ENCODE measurements at places on chromosomes 5 and 9.
A peak's percentile ranks its signal among the peaks of the same experiment; 100 is the strongest.

DNA sequence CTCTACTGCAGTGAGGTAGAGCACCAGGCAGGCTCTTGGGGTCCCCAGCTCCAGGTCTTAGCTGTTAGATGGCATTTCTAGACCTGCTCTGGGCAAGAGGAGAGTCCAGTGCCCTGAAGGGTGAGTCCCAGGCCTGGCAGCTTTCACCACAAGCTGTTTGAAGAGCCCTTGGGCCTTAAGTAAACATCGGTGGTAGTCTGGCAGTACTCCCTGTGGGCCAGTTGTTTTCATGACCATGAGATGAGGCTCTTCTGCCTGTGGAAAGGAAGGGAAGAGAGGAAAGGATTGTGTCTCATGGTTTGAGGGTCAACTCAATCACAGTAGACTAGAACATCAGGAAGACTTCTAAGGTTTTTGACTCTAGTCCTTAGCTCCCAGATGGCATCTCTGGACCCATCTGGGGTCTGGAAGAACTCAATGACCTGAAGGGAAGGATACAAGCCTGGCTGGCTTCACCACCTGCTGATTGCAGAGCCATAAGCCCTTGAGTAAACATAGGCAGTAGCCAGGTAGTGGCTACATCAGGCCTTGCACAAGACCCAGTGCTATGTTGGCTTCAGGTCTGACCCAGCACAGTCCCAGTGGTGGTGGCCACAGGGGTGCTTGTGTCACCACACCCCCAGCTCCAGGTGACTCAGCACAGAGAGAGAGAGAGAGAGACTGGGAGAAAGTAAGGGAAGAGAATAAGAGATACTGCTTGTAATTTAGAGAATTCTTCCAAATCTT, 114.3 kb upstream of the PCSK5 start:
- no peak for DNase-seq

DNA sequence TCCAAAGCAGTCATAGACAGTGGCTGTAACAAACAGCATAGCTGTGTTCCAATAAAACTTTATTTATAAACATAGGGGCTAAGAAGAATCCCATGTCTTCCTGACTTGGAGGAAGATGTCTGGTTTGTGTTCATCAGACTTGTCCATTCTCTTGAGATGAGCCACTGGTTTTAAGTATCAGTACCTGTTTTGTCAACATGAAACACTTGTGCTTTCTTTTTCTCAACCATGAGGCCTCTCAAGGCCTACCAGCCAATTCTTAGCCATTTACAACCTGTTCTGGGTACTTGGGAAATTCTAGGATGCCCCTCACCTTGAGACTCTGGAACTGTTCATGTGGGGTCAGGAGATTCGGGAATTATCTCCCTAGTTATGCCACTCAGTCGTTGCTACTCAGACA, 154.3 kb upstream of the PPP1R2B start:
- no peak for DNase-seq

DNA sequence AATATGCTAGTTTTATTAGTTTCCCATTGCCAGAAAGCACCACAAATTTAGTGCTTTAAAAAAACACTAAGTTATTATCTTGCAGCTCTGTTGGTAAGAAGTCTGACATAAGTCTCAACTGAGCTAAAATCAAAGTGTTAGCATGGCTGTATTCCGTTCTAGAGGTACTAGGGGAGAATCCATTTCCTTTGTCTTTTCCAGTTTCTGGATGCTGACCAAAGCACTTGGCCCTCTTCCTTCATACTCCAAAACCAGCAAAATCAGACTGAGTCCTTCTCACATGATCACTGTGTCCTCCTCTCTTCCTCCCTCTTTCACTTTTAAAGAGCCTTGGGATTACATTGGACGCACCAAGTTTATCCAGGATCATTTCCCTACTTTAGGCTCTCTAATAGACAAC, 9.5 kb downstream of the CDH18 start:
- no peak for DNase-seq

- no peak for DNase-seq
These were observed 227.7 kb downstream of the SMARCA2 start for GRCh38 chr9:2242831-2243330.

DNA sequence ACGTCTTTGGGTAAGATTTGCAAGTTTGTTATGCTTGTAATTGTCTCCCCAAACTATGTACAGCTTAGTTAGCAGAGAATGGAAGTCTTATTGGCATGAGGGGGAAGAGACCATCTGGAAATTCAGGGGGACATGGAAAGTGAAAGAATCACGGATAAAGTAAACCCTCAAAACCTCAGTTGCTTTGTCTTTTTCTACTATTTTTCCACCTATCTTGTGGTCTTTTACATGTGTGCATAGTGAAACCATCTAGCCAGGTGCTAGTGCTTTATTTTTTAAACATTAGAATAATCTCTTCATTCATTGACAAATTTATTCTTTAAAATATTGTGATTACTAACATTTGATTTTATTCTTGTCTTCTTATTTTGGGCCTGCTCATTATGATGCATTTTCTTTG, 441.1 kb upstream of the RORB start:
- no peak for DNase-seq

GRCh38 chr5:133967698-133968203, 674 bp downstream of the C5orf15 start:
- no peak for DNase-seq

GRCh38 chr9:101440714-101441230, 5.2 kb upstream of the ALDOB start:
- no peak for DNase-seq

DNA sequence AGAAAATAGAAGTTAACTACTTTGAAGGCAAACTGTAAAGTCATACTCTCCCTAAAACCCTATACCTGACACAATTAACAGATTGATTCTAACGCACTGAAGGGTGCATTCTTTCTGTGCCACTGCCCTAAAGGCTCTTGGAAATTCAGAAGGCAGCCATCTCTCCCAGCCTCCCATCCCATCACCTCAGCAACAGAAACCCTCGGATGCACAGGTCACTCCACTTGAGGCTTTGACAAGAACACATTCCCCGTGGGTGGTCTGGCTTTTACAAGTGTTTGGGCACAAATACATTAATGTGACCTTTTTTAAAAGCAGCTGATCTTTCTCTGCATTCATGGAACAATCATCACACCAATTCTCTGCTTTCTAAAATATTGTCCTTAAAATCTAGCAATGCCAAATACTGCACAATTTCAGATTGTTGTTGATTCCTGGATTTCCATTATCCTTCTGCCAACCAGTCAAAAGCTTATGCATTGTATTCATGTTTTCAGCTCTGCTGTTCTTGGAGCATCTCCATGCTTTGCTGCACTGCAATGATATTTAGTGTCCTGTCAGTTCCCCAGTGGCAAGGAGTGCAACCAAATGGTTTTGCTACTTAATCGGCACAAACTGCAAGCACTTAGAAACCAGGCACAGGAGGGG, 175.6 kb downstream of the TMEM161B start:
- no peak for DNase-seq

- DNase-seq: no peak
These were observed 31.2 kb upstream of the NDUFB6 start for GRCh38 chr9:32603914-32604852.

DNA sequence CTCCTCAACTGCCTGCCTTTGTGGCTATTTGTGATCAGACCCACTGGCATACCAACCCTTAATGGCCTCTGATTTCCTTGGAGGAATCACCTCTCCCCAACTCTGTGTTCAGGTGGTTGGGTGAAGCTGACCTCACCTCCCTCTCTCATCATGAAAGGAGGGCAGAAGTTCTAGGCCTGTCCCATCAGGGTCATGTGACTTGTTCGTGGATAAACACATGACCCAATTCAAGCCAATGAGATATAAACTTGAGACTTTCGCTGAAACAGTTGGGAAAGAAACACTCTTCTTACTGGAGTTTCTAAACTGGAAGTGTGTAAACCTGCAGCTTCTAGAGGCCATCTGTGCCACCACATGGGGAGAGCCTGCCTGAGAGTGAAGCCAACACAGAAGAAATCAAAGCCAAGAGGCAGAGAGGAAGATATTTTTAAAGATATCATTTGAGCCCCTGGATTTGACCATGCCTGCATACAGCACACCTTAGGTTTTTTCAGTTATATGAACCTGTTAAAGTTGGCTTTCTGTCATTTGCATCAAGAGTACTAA, 5.8 kb downstream of the GABBR2 start:
- DNase-seq: no peak

- DNase-seq: no peak
These were observed 36.5 kb downstream of the ADAMTS2 start for GRCh38 chr5:179308563-179309382.

GRCh38 chr5:53095931-53096525, 13.5 kb downstream of the MOCS2 start:
- peak; percentile 43 for DNase-seq

DNA sequence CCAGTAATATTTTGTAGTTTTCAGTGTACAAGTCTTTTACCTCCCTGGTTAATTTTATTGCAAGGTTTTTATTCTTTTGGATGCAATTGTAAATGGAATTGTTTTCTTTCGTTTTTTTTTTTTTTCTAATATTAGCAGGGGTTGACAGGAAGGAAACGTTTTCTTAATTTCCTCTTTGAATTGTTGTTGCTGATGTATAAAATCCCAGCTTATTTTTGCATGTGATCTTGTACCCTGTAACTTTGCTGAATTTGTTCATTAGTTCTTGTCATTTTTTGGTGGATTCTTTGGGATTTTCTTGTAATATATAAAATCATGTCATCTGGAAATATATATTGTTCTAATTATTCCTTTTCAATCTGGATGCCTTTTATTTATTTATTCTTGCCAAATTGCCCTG, 65.0 kb upstream of the ANKH start:
- DNase-seq: no peak

DNA sequence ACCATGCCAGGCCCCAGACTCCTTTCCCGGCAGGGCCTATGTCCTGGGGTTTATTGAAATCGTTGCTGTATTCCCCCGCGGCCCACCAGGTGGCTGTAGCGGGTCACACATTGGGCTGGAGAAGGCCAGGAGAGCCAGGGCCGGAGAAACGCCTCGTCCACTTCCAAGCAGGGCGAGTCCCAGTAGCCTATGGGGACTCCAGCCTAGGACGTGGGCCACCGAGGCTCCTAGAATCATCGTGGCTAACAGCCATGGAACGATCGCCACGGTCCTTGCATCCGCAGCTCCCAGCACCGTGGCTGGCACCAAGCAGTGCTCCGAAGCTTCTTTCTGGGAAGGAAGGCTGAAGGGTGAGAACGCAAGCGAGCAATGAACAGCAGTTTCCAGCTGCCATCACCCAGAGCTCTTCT, 87.7 kb downstream of the ENTREP1 start:
- no peak for DNase-seq

DNA sequence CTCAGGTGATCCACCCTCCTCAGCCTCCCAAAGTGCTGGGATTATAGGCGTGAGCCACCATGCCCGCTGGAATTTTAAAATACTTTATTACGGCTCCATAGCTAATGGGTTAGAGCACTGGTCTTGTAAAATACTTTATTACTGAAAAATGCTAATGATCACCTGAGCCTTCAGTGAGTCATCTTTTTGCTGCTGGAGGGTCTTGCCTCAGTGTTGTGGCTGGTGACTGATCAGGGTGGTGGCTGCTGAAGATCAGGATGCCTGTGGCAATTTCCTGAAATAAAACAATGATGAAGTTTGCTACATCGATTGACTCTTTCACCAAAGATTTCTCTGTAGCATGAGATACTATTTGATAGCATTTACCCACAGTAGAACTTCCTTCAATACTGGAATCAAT, 26.0 kb upstream of the GNE start:
- DNase-seq: no peak

GRCh38 chr5:125113328-125113727, 366.9 kb upstream of the ZNF608 start:
- no peak for DNase-seq

DNA sequence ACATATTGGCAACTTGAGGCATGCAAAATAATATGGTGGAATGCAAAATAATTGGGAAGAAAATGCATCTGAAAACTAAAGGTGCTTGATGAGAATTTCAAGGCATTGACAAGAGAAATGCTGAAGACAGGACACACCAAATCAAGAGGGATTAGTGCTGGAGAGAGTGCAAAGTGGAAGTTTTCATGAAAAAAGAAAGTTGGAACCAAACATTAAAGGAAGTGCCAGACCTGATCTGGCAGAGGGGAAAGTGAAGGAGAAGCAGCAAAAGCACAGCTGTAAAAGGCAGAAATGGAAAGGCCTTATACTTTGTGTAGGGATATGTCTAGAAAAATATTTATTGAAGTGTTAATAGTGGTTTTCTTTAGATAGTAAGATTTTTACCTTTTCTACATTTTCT, 35.3 kb upstream of the FYB1 start:
- no peak for DNase-seq

GRCh38 chr9:71306134-71306533, 184.7 kb upstream of the TRPM3 start:
- no peak for DNase-seq

DNA sequence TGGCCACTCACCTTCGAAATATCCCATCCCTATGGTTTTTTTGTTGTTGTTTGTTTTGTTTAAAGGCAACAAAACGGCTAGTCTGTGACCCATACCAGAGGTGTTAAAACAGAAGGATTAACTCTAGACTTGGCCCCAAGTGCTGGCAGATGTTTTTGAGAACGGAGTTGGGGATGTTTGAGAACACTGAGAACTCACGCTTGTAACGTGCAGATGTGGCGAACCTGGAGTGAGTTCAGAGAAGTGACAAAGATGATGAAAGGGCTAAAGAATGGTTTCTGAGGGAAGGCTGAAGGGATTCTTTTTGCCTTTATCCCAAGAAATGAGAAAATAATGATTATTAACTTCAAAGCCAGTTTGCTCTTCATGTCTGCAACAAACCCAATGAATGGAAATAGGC, 286.5 kb downstream of the ZNF608 start:
- DNase-seq: no peak

GRCh38 chr5:104412649-104413240, 850.2 kb upstream of the NUDT12 start:
- DNase-seq: no peak

GRCh38 chr5:65989158-65989557, 62.8 kb downstream of the ERBIN start:
- DNase-seq: no peak

DNA sequence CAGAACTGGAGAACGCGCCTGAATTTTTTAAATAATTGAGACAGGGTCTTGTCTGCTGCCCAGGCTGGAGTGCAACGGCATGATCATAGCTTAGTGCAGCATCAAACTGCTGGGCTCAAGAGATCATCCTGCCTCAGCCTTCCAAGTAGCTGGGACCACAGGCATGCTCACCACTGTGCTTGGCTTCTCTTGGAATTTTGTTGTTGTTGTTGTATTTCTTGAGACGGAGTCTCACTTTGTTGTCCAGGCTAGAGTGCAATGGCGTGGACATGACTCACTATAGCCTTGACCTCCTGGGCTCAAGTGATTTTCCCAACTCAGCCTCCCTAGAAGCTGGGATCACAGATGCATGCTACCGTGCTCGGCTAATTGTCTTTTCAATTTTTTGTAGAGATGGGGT, 58.4 kb upstream of the DAB2IP start:
- no peak for DNase-seq

- DNase-seq: no peak
These were observed 1913.7 kb upstream of the WWC1 start for GRCh38 chr5:166377756-166378155.

GRCh38 chr9:111016426-111017045, 21.7 kb downstream of the LPAR1 start:
- DNase-seq: no peak

GRCh38 chr5:39760385-39761198, 335.8 kb upstream of the DAB2 start:
- no peak for DNase-seq
